Right ventricle myocardium inferior (tissue), 1 donor: ENCODE measurements at places on chromosomes 1 and 21. TPM values are rescaled to one million over a fixed set of nuclear protein-coding genes. Genes with fewer than 3 reads are reported as not detected.

GRCh38 chr1:209389258-209389657 is 194.3 kb upstream of the CAMK1G start:
- DNase-seq = no peak

Gene POLR3GL
- total RNA-seq = 49.1 TPM

DNA sequence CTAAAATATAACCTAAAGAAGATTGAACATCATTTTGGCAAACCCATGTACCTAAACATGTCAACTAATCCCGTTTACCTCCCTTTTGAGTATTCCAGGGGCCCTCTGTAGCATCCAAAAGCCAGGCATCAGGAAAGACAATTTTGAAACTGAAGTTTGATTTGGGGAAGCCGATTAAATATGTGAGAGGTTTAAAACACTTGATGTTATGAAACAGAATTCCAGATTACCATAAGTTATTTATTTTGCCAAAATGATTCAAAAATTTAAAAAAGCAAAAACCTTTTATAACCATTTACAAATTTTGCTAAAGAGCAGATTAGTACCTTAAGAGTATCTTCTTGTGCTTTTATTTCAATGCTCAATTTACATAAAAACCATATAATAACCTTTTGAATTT is 23.3 kb downstream of the ZNF648 start:
- no peak for DNase-seq

Gene AMY2A
- not detected for total RNA-seq

Gene CCDC27
- total RNA-seq = not detected

GRCh38 chr1:235018720-235019444 is 109.8 kb downstream of the TOMM20 start:
- no peak for DNase-seq

Gene CFH
- 39.6 TPM for total RNA-seq

DNA sequence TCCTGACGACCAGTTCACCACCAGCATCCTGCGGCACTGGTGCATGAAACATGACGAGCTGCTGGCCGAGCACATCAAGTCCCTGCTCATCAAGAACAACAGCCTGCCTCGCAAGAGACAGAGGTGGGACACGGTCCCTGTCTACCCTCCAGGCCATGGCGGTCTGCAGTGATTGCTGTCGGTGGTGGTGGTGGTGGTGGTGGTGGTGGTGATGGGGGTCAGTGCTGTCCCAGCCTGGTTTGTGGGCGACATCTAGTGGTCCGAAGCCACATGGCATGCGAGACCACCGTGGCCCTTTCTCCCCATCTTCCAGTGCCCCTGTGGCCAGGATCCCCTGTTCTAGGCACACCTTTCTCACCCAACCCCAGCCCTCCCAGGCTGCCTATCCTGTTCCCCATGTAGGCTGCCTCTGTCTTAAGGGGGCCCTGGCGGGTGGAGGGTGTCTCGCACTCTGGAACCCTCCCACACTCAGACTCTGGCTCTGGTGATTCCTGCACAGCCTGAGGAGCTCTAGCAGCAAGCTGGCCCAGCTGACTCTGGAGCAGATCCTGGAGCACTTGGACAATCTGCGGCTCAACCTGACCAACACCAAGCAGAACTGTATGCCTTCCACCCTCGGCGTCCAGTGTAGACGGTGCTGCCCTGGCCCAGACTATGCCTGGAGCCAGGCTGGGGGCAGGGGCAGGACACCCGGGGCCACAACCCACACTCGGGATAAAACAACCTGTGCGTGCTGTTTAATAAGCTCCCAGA is 3.2 kb upstream of the SLC27A3 start:
- DNase-seq = peak; percentile 53

DNA sequence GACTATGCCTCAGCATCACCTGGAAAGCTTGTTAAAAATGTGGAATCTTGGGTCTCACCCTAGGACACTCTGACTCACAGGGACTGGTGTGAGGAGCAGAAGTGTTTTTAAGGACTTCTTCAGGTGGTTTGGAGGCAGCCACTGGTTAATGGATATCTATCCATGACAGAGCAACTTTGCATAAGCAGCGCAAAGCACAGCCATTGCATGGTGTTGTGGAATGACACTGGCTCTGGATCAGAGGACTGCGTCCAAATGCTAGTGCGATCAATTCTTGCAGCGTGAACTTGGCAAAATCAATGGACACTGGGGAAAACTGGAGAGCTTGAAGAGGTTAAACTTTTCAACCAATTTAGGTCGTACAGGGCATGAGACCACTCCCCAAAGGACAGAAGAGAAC is 116.8 kb upstream of the FAM78B start:
- no peak for DNase-seq

Gene KCNQ4
- total RNA-seq = 2.8 TPM

DNA sequence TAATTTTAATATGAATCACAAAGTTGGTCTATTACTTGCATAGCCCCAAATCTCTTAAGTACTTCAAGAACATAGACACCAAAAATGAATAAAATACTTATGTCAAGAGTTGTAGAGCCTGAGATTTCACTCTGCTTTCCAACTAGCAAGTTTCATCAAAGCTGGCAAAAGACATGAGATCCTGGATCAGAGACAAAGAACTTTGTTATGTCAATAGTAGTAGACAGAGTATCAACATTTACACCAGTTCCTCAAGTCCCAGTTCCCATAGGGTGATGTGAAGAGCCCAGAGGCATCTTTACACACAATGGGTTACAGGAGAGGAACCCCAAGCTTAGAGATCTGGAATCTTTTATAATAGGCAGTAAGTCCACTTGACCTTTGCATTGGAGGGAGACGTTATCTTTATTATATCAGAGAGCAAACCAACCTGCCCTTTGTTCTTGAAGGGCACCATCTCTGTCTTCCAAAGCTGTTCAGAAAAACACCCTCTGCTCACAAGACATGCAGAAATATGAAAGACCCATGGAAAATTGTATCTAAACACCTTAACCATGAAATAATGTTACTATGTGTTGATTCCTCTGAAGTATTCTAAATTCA is 174.4 kb upstream of the GALNT2 start:
- DNase-seq = no peak

- DNase-seq = no peak
These were observed 1.6 kb upstream of the DYRK3 start for GRCh38 chr1:206633708-206634121.

GRCh38 chr1:43024905-43025304 is 66.2 kb upstream of the SLC2A1 start:
- no peak for DNase-seq

Gene ASB17
- total RNA-seq = not detected

DNA sequence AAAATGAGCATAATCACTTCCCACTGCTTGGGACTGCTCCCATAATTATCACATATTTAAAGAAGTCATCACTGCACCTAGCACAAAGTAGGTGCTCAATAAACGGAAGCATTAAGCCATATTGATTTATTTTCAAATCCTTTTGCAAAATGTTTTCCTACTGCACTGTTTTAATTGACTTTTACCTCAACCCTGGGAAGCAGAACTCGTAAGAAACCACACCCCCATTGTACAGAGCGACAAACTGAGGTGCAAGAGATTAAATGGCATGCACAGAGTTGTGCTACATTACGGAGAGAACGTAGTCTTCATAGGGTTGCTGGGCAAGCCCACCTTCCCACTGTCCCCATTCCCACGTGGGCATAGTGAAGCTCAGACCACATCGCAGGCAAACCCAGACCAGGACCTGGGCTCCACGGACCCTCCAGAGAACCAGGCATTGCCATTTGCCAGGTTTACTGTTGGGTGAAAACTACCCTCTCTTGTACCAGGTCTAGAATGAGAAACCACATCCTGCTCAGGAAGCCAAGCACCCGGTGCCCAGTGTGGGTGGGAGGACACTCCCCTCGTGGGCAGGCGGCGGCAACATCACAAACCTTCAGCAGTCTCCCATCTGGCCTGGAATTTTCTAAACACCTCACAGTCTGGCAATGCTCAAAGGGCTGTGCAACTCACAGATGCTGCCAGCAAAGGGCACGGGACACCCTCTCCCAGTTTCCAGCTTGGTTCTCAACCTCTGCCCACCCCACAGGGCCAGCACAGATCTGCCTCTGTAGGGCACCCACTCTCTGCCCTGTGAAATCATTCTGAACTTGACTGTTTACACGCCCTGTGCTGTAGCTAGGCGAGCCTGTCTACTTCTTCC is 8.2 kb downstream of the IFFO2 start:
- no peak for DNase-seq

GRCh38 chr1:116405241-116406135 is 32.4 kb downstream of the ATP1A1 start:
- DNase-seq = no peak

Gene SERPINC1
- 0.46 TPM for total RNA-seq

GRCh38 chr1:19220991-19221390 is 10.9 kb upstream of the UBR4 start:
- DNase-seq = no peak

DNA sequence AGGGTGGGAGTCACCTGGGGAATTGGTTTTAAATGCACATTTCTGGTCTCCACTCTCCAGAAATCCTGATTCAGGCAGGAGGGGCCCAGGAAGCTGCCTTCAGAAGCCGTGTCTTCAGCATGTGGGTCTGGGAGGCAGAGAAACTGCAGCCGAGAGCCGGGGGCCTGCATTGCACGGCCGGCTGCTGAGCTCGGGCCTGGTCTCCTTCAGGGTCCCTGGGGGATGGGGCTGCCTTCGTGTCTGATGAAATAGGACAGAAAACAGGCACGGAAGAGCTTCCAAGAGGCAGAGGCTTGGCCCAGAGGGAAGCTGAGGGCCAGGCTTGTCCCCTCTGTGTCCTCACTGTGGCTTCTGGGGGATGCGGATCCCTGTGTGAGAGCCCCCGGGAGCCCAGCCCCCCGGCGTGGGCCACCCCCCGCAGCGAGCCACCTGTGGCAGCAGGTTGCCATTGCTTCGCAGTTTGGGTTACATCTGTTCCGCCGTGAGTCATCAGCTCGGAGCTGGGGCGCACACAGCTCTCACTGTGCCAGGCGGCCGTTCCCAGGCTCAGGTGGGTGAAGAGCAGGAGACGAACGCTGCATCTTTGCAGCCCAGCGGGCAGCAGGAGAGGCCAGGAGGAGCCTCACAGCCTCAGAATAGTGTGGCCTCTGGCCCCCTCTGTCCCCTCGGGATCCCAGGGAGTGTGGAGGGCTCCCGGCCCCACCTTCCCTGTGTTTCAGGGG is 72.4 kb downstream of the AJAP1 start:
- DNase-seq = no peak

Gene AGMAT
- 0.11 TPM for total RNA-seq

GRCh38 chr1:34681480-34682451 is 73.1 kb upstream of the GJB5 start:
- DNase-seq = no peak

Gene KIF14
- total RNA-seq = 0.11 TPM

Gene DRAXIN
- 0.03 TPM for total RNA-seq

DNA sequence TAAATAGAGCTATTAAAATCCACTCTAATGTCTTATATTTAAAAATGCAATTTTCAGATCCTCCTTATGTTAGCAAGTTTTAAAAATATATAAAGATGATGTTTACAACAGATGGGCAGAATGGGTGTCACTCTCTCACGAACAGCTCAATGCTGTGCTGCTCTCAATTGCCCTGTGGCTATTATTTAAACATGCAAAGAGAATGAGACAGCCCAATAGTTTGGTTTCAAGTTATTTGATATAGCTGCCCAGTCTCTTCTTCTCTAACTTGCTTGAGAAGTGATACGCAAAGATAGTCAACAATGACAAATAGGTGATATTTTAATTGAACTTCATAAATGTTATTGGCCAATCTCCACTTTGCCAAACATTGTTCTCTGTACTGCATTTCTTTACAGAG is 199.3 kb upstream of the GREM2 start:
- no peak for DNase-seq

Gene MROH7
- total RNA-seq = 3.8 TPM

Gene CENPL
- 3.3 TPM for total RNA-seq

DNA sequence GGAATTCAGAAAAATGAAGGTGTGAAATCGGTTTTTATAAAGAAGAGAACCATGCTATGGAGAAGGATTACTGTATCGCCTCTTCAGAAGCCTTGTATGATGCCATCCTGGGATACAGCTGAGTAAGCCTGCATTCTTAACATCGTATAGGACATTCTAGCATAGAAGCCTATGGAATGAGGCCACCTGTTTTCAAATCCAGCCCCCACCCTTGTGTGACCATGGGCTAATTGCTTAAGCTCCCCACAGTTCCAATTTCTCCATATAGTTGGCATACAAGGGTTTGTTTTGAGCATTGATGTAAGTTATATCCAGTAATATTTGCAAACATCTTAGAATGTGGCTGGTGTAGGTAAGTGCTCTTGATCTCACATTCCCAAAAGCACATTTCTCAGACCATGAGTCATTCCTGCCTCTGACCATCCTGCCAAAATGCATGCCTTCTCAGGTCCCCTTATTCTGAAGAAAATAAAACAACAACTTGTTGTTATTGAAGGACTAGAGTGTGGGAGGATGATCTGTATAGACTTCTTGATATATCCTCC is 1.5 kb downstream of the OR14A2 start:
- no peak for DNase-seq

DNA sequence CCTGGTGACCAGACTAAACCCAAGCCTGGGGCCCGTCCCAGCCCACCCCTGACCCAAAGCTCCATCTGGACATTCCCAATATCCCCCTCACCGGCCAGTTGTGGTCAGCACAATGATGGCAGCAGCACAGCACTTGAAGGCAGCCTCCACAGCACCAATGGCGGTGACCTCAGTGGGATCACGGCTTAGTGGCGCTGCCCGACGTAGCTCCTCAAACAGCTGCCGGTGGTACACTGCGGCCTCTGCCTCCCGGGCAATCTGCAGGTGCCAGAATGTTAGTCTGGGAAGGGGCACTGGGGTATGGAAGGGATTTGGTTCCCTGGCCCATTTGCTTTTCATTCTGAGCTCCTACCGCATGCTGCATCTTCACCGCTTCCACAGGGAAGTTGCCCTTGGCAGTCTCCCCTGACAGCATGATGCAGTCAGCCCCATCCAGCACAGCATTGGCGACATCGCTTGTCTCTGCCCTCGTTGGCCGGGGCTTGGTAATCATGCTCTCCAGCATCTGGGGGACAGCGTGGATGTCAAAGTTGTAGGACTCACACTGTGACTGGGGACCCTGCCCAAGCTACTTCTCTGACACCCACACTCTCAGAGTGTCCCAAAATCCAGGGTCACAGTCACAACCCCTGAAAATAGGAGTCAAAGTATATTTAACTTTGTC is 8.0 kb downstream of the PKLR start:
- DNase-seq = no peak

Gene DLGAP3
- 0.22 TPM for total RNA-seq

- no peak for DNase-seq
These were observed 37.5 kb upstream of the WLS start for GRCh38 chr1:68269637-68270430.

DNA sequence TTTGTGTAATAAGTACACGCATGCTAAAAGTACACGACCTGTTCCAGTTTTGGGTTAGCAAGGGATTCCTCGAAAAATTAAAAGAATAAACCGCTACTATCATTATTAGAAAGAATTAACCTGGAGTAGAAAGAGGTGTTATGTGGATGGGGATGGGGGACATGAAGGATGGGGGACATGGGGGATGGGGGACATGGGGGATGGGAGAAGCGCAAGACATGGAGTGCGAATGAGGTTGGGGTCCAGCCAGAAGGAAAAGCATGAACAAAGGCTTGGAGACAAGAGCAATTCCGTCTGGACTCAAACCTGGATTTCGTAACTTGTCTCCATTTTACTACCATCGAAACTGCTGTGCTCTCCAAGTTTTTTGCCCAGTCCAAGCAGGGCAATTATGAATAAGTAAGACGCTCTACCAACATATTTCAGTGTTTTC is 591 bp upstream of the KDM1A start:
- no peak for DNase-seq

Gene GNG4
- total RNA-seq = not detected
